ENCODE measurements at places on chromosomes 1 and 21. TPM values are rescaled to one million over a fixed set of nuclear protein-coding genes. Genes with fewer than 3 reads are reported as not detected.

The NEGR1 gene
- 5.5 TPM for total RNA-seq

The IFNLR1 gene
- total RNA-seq: not detected

The THEMIS2 gene
- 10.3 TPM for total RNA-seq

The FAM151A gene
- not detected for total RNA-seq

The LCE1E gene
- 0.37 TPM for total RNA-seq

The PTGS2 gene
- total RNA-seq: 7.6 TPM

The PTPN7 gene
- total RNA-seq: not detected

Measured in subcutaneous preadipocyte (primary cell).